Cortex of kidney (tissue), 1 donor: ENCODE measurements at places on chromosomes 2 and 18.

GRCh38 chr2:64637000-64637635, 16.6 kb downstream of the SERTAD2 start:
- DNase-seq, result no peak

GRCh38 chr2:43465234-43465633, 130.6 kb downstream of the THADA start:
- DNase-seq, result no peak

GRCh38 chr2:191319186-191319585, 74.0 kb downstream of the MYO1B start:
- no peak for DNase-seq

DNA sequence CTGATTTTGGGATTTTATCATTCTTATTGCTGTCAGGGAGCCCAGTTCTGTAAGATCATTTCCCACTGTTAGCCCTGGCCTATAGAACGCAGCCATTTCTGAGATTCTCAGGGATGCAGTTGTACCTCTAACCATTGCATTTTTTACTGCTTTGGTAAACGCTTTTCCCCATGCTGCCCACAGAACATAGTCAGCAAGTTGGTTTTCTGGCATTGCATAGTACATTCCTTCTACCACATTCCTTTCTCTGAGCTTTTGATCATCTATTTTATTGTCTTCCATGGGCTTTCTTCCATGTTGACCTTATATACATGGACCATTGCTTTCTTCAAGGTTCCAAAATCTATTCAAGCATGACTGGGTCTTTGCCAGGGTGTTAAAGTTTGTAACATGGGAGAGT, 86.8 kb upstream of the ST6GAL2 start:
- no peak for DNase-seq

- DNase-seq, result no peak
Observed at GRCh38 chr2:40554665-40555294, 102.9 kb upstream of the SLC8A1 start.

DNA sequence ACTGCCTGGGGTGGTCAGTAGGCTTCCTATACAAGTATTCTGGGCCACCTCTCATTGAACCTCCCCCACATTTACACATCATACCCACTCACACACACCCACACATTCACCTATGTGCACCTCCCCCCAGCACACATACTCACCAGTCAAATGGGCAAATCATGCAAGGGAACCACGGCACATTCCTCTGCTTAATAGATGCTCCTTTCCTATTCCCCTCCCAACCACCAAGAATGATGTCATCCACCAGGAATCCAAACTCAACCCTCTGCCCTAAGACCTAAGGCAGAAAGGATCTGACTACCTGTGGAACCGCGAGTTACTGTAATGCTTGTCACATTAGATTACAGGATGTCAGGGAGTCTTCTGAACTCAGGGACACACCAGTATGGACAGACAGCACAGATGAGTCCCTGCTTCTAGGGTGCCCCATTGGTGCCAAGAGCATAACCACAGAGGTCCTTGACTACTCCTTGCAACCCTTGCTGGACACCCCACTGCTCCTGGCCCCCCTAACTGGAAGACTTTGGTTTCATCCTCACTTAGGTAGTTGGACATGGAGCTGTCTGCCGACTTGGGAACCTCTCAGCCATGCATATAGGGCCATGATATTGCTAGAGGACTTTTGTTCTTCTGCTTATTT, 21.5 kb upstream of the CAB39 start:
- no peak for DNase-seq

GRCh38 chr2:134080386-134081089, 173.3 kb upstream of the MGAT5 start:
- no peak for DNase-seq

- DNase-seq, result no peak
Observed at GRCh38 chr2:15506229-15506819, 54.8 kb downstream of the NBAS start.
